ENCODE measurements at places on chromosomes 7 and 10. TPM values are rescaled to one million over a fixed set of nuclear protein-coding genes. Genes with fewer than 3 reads are reported as not detected.

- no peak overlapping the region for H3K4me3 ChIP-seq
- DNase-seq = no peak
- no peak overlapping the region for H3K27ac ChIP-seq
- H3K36me3 ChIP-seq = no peaks in the 10 kb centered on the region
- H3K4me1 ChIP-seq = no peaks in the 10 kb centered on the region
- peaks cover 18% of the 10 kb centered on the region for H3K27me3 ChIP-seq
These were observed 1.0 kb upstream of the CYP2W1 start for GRCh38 chr7:981793-982510.

- peaks cover under 1% of the 10 kb centered on the region for H3K36me3 ChIP-seq
- H3K4me3 ChIP-seq = no peak overlapping the region
- H3K27ac ChIP-seq = no peak overlapping the region
- peaks cover 10% of the 10 kb centered on the region for H3K27me3 ChIP-seq
These were observed 276.5 kb upstream of the SMIM30 start for GRCh38 chr7:113394856-113395255.

GRCh38 chr10:108591417-108591816 lies 1331.9 kb downstream of the XPNPEP1 start:
- no peak overlapping the region for H3K4me3 ChIP-seq
- no peaks in the 10 kb centered on the region for H3K36me3 ChIP-seq
- no peak for DNase-seq
- H3K27me3 ChIP-seq = peaks cover 3% of the 10 kb centered on the region
- H3K27ac ChIP-seq = no peak overlapping the region
- no peaks in the 10 kb centered on the region for H3K4me1 ChIP-seq

DNA sequence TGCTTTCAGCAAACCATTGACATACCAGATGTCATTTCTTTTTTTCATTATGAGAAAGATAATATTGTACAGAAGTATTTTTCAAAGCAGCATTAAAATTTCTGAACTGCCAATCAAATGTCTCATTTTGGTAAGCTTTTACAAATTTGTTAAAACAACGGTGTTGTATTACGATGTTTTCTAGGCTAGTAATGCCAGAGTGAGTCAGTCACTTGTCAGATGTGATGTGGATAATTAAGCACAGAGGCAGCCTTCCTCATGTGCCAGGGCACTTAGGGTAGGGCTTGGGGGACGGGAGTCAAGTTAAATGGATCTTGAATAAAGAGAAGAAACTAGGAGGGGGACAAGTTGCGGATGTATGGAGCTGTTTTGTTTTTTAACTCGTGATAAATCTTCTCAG lies 10.1 kb downstream of the PSTK start:
- H3K36me3 ChIP-seq = peaks cover 2% of the 10 kb centered on the region
- peaks cover 3% of the 10 kb centered on the region for H3K4me1 ChIP-seq
- H3K4me3 ChIP-seq = no peak overlapping the region
- H3K27ac ChIP-seq = peak overlapping the region; percentile 67
- no peak for DNase-seq

DNA sequence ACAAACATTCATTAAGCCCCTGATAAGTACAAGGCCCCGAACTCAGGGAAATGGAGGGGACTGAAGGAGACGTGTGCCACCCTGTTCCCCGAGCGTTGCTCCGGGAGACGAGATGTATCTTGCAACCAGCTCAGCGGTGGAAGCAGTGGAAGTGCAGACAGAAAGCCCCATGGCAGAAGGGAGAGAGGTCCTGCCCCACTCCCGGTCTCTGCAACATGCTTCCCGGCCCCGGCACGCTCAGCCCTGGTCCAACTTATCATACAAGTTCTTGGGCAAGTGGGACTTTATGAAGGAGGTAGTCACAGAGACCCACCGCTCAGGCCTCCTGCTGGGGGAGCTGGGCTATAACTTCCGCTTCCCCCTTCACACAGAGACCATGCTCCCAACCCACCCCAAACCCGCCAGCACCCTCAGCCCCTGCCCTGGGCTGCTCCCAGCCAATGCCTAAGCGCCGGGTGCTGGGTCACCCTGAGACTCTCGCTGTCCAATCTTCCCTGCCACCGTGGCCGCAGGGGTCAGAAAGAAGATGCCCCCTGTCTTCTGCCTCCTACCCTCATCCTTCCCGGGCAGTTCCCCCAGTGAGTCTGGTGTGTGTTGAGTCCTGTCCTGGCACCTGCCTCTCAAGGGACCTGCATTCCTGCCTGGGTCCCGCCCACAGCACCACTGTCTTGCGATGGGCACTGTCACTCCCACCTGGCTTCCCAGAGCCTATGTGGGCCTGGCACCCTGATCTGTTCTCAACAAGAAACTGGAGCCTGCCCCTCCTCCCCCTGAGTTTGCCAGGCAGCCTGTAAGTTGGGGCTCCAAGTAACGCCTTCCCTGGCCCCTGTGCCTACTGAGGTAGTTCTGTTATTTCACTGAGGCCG lies 157.7 kb downstream of the PRKAG2 start:
- no peak for DNase-seq
- peaks cover 8% of the 10 kb centered on the region for H3K4me1 ChIP-seq
- no peak overlapping the region for H3K4me3 ChIP-seq
- no peaks in the 10 kb centered on the region for H3K27me3 ChIP-seq

DNA sequence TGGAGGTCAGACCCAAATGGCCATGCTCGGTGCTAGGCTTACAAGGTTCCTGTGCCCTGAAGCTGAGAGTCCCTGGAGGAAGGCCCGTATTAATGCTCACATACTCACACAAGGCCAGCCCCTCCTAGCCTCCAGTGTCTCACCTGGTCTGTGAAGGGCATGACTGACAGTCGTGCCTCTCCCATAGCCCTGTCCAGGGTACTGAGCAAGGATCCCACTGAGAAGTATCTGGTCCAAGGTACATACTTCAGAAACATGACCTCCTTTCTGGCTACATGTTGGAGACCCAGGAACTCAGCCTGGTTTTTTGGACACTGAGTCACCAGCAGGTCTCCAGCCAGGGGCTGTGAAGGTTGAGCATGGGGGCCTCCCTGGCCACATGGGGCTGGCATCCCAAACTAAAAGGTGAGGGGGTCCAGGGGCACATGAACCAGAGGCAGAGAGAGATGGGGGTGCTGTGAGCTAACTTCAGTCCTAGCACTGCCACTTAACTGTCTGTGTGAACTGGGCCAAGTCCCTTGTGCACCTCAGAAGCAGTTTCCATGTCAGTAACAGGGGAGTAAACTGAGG lies 17.6 kb upstream of the RASGEF1A start:
- no peak overlapping the region for H3K27ac ChIP-seq
- no peak overlapping the region for H3K4me3 ChIP-seq
- H3K27me3 ChIP-seq = peaks cover 7% of the 10 kb centered on the region
- H3K4me1 ChIP-seq = peaks cover 19% of the 10 kb centered on the region
- H3K36me3 ChIP-seq = peaks cover 2% of the 10 kb centered on the region
- DNase-seq = no peak

- H3K4me3 ChIP-seq = no peak overlapping the region
- H3K36me3 ChIP-seq = no peaks in the 10 kb centered on the region
- H3K27me3 ChIP-seq = peaks cover 14% of the 10 kb centered on the region
- no peaks in the 10 kb centered on the region for H3K4me1 ChIP-seq
These were observed 5.7 kb upstream of the OR6V1 start for GRCh38 chr7:143046426-143046851.

GRCh38 chr10:100628061-100628460 lies 92.3 kb downstream of the HIF1AN start:
- peaks cover 73% of the 10 kb centered on the region for H3K27me3 ChIP-seq
- no peak overlapping the region for H3K4me3 ChIP-seq
- DNase-seq = no peak
- H3K4me1 ChIP-seq = no peaks in the 10 kb centered on the region

DNA sequence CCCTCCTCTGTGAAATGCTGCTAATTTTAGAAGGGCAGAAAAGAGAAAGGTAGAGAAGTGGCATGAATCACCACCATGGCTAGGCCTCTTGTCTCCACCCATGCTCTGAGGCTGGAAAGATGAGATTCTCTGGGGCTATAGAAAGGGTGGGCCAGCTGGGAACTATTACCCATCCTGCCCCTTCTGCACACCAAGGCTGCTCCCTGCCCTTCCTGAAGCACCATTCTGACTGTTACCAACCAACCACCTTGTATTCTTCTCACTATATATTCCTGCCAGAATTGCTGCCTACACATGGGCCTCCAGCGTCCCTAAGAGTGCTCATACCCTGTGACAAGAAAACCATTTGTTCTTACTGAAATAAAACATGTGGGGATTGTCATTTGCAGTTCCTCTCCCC lies 11.4 kb upstream of the DLX6 start:
- no peak overlapping the region for H3K27ac ChIP-seq
- peaks cover 6% of the 10 kb centered on the region for H3K36me3 ChIP-seq
- peaks cover 55% of the 10 kb centered on the region for H3K27me3 ChIP-seq
- peaks cover 10% of the 10 kb centered on the region for H3K4me1 ChIP-seq
- no peak for DNase-seq
- no peak overlapping the region for H3K4me3 ChIP-seq

DNA sequence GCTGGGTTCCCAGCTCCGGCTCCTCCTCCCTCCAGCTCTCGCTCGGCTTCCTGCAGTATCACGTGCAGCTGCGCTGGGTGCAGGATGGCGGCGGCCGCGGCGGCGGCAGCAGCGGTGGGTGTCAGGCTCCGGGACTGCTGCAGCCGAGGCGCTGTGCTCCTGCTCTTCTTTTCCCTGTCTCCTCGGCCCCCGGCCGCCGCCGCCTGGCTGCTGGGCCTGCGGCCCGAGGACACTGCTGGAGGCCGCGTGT lies at the start of gene CNNM1:
Gene CNNM1 (plus strand): TSS at position 53 of the 250 bp plus-strand sequence. CDS start 32 bp downstream, at position 85.
- H3K27ac ChIP-seq = no peak within 1 kb of the TSS
- peaks cover 15% of the 10 kb centered on the region for H3K4me1 ChIP-seq
- no peak for DNase-seq
- H3K36me3 ChIP-seq = no peaks in the 10 kb centered on the region
- H3K4me3 ChIP-seq = peak within 1 kb of the TSS; percentile 69

- H3K4me1 ChIP-seq = no peaks in the 10 kb centered on the region
- H3K4me3 ChIP-seq = no peak overlapping the region
- no peak for DNase-seq
- no peaks in the 10 kb centered on the region for H3K36me3 ChIP-seq
These were observed 19.3 kb downstream of the FRMD4A start for GRCh38 chr10:14311206-14311957.

DNA sequence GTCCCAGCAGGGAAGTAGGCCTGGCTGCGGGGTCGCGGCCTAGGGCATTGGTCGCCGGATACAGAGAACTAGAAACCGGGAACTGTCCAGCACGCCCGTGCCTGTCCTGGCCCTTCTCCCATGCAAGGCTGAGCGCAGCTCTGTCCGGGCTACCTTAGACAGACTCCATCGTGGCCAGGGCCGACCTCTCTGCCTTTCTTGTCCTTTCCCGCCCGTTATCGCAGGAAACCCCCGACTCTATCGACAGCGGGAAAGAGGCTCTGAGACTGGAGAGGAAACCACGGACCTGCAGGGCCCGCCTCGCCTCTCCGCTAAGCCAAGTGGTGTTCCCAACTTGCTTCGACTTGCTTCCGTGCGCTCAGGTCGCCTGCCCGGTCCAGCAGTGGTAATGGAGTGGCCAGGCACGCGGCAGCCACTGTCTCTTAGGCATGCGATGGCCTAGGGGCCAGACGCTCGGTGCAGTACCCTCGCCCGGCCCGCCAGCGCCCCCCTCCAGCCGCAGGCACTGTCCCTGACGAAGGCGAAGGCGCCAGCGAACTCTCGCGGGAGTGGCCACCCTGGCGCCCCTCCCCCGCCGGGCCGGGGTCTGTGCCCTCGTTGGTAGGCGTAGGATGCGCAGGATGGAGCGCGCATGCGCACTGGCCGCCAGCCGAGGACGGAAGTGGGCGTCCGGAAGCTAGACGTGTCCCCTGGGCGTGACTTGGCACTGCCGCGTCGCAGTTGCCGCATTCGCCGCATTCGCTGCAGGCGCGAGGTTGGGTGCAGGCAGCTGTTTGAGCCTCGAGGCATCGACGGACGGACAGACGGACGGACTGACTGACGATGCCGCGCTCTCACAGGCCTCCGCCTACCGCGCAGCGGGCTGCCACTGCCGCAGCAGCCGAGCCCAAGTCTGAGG lies 54.4 kb downstream of the MCMBP start:
- DNase-seq = no peak
- no peaks in the 10 kb centered on the region for H3K4me1 ChIP-seq
- no peak overlapping the region for H3K27ac ChIP-seq
- H3K4me3 ChIP-seq = no peak overlapping the region
- H3K27me3 ChIP-seq = no peaks in the 10 kb centered on the region

DNA sequence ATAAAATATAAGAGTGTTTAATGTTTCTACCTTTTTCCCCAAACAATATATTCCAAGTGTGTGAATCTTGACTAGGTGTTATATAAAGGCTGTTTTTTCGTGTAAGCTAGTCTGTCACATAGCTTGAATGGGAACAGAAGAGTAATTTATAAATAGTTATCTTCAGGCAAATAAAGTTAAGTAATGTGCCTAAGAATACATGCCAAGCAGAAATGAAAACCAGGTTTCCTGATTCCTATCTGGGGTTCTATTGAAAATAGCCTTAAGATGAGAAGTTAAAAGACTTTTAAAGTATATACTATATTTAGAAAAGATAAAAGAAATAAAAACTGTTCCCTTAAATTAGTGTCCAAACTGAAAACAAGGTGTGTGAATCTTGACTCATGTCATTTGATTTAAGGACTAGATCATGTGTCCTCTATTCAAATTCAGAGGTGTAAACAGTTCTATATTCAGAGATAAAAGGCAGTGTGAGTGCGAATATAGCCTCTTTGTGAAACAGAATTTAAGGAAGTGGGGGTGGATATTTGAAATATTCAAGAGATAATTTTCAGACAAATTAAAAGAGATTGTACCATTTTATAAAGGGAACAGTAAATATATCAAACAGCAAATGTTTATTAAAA lies 247.5 kb downstream of the THSD7A start:
- no peaks in the 10 kb centered on the region for H3K4me1 ChIP-seq
- no peaks in the 10 kb centered on the region for H3K27me3 ChIP-seq
- H3K36me3 ChIP-seq = no peaks in the 10 kb centered on the region
- H3K27ac ChIP-seq = no peak overlapping the region

DNA sequence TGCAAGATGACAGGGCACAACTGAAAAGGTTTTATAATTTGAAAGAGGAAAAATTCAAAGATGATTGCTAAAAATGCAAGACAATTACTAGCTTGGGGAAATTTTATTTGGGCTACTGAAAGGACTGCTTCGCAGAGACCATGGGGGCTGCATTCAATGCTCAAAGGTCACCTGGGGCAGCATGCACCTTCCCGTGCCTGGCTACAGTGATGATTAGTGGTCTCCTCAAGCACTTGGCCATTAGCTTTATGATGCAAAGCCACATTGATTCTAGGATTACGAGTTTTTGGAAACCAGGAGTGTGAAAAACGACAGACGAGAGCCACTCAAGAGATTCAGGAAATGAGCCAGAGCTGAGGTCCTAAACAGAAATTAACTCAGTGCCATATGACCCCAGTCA lies 764.6 kb downstream of the PHTF2 start:
- H3K27ac ChIP-seq = no peak overlapping the region
- no peaks in the 10 kb centered on the region for H3K27me3 ChIP-seq
- no peaks in the 10 kb centered on the region for H3K4me1 ChIP-seq

- H3K27ac ChIP-seq = no peak overlapping the region
- H3K4me3 ChIP-seq = no peak overlapping the region
- H3K4me1 ChIP-seq = no peaks in the 10 kb centered on the region
- DNase-seq = no peak
- H3K36me3 ChIP-seq = no peaks in the 10 kb centered on the region
These were observed 16.4 kb downstream of the SEPHS1 start for GRCh38 chr10:13331646-13332045.

- DNase-seq = no peak
- H3K4me3 ChIP-seq = peak overlapping the region; percentile 48
- H3K27me3 ChIP-seq = no peaks in the 10 kb centered on the region
These were observed 24.2 kb downstream of the PWWP2B start for GRCh38 chr10:132420981-132421846.

Gene TEX36
- not detected for total RNA-seq

Gene ARID5B
- total RNA-seq = 9.6 TPM

Gene CALHM3
- not detected for total RNA-seq

Gene DGKI
- total RNA-seq = not detected

Gene GUSB
- 41.3 TPM for total RNA-seq

Gene HOXA7
- not detected for total RNA-seq

Gene GBX1
- not detected for total RNA-seq

Gene MRLN
- total RNA-seq = not detected

Gene CASP7
- 15.0 TPM for total RNA-seq

Gene CCNY
- 78.6 TPM for total RNA-seq

Gene ING3
- total RNA-seq = 29.7 TPM
